ENCODE measurements at places on chromosomes 1 and 21.

DNA sequence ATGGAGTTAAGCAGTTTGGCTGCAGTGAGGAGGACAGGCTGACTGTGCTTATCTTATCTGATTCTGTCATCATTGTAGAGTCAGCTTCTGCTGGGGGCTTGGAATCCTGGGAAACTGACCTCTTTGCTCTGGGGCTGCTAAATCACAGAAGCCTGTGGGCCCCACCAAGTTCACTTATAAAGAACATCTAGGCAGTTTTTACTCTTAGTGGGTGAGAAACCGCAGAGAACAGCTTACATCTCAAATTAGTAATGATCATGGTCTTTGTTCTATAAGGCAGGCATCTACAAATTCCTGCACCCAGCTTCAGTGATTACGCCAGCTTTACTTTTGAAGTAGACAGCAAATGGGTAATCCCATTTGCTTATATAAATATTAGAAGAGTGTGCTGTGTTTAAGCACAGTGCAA is 75.7 kb downstream of the ZC3H11B start:
- no peak for DNase-seq

GRCh38 chr1:6278263-6278662 is 17.4 kb upstream of the GPR153 start:
- no peak for DNase-seq

DNA sequence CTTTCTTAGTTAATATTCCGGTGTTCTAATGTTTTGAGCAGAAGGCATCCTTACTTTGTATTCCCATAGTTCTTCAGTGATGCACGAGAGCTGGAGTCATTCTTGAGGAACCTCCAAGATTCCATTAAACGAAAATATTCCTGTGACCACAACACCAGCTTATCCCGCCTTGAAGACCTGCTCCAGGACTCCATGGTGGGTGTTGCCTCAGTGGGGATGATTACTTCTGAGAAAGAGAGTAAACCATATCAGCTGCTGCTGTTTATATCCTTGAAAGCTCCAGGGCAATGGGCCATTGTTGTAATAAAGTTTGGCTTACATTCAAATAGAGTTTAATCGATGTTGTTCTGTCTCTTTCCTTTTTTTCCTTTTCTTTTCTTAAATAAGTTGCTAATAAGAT is 93.1 kb downstream of the MACF1 start:
- DNase-seq, result no peak

DNA sequence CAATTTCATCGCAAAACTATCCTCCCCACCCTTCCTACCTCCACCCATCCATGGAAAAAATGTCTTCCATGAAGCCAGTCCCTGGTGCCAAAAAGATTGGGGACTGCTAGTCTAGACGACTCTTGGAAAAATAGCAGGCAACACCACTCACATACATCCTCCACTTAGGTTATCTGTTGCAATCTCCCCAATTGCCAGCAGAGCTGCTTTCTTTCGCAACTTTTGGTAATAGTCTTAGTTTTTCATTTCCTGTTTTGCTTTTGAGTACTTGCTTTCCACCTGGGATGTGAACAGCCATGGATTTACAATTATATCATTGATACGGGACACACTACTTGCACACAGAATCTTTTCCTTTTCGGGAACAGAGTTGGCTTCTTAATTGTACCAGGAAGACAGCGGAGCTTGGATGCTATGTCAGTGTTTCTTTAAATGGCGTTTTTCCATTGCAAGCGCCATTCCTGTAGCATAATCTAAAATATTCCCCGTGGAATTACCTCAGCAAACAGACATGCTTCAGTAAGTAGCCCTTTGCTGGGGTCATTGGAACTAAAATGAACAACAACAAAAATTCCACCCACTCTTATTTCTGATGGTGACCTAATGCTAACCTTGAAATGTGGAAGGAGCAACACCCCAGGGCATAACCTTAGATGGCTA is 183.3 kb upstream of the ADGRL2 start:
- no peak for DNase-seq

DNA sequence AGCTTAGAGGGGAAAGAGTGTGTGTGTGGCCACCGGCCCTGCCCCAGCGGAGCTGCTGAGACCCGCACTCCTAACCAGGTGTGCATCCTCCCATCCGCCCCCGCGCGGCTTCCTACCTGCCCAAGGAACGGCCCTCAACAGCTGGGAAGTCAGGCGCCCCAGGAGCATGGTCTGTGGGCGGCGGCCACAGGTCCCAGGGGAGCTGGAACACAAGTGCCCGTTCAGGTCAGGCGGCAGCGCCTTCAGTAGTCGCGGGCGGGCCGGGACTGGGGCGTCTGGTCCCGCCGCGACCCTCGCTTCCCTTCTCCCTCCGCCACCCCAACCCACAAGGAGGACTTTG is 448 bp downstream of the AURKAIP1 start:
- DNase-seq, result peak; percentile 38

Data from naive thymus-derived CD4-positive, alpha-beta T cell (primary cell).